Neural crest cell (in vitro differentiated cells): ENCODE measurements at places on chromosomes 4 and X. TPM values are rescaled to one million over a fixed set of nuclear protein-coding genes. Genes with fewer than 3 reads are reported as not detected.

GRCh38 chr4:7139167-7139982, 53.0 kb upstream of the SORCS2 start:
- no peak for DNase-seq
- H3K36me3 ChIP-seq: no peaks in the 10 kb centered on the region
- peaks cover 8% of the 10 kb centered on the region for H3K4me1 ChIP-seq
- no peak overlapping the region for H3K4me3 ChIP-seq
- no peak overlapping the region for H3K27ac ChIP-seq

DNA sequence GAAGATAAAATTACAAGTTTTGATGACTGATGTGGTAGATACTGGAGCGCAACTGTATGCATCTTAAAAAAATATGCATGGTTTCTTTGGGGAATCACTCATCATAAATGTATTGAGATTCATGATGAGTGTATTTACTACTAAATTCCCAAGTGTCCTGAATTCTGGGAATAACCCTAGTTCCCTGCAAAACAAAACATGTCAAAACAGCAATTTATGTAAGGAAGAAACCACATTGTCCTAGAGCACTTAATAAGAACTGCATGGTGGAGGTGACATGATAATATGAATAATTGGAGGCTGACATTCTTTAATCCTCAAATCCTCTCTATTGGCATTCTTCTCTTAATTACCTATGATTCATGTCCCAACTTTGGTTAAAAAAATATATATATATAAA, 1804.7 kb downstream of the STIM2 start:
- no peaks in the 10 kb centered on the region for H3K4me1 ChIP-seq
- H3K4me3 ChIP-seq: no peak overlapping the region
- H3K27ac ChIP-seq: no peak overlapping the region
- H3K36me3 ChIP-seq: no peaks in the 10 kb centered on the region

DNA sequence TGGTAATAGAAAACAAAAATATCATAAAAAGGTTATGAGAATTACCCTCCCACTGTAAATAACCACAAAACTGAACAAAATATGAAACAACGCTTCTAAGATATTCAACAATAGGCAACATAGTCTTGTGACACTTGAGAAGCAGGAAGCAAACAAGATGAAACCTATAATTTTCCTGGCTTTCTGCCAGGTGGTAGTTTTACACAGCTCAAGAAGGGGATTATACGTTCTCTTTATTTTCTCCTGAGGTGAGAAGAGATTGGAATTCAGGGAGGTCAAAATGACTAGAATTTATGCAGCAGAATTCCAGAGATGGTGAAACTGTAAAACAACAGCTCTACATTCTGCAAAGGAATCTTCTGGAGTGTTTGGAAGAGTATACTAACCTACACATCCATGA, 186.0 kb downstream of the HHIP start:
- no peaks in the 10 kb centered on the region for H3K36me3 ChIP-seq
- H3K4me3 ChIP-seq: no peak overlapping the region
- no peak for DNase-seq
- H3K27ac ChIP-seq: no peak overlapping the region
- no peaks in the 10 kb centered on the region for H3K27me3 ChIP-seq
- H3K4me1 ChIP-seq: no peaks in the 10 kb centered on the region

- H3K36me3 ChIP-seq: no peaks in the 10 kb centered on the region
- H3K27me3 ChIP-seq: no peaks in the 10 kb centered on the region
- peaks cover 22% of the 10 kb centered on the region for H3K4me1 ChIP-seq
- DNase-seq: no peak
- H3K27ac ChIP-seq: no peak overlapping the region
These were observed 48.1 kb downstream of the FNIP2 start for GRCh38 chr4:158816955-158817354.

MAOA gene
- 0.30 and 0.45 TPM in 2 replicates for total RNA-seq
